ENCODE measurements at places on chromosomes 5 and 9. TPM values are rescaled to one million over a fixed set of nuclear protein-coding genes. Genes with fewer than 3 reads are reported as not detected.

The PCDHGC3 gene
- not detected for total RNA-seq

DNA sequence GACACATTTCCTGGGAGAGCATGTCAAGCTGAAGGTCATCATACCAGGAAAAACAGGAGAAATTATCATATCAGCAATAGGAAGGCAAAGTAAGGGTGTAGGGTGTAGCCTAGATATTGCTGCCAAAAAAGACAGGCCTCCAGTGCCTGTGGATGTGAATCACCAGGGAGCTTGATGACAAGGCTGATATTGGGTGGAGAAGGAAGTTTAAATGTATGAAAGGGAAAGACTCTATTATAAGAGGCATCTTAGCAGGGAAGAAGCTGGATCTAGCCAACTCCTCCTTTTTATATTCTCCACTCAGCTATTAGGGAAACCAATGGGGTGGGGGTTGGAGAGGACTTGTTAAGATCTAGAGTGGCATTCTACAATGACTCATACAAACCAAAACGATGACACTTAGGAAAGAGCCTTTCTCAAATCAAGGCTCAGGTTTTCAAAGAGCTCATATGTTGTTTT is 13.4 kb upstream of the TXNDC8 start:
- no peak overlapping the region for H3K4me3 ChIP-seq
- no peaks in the 10 kb centered on the region for H3K27me3 ChIP-seq
- H3K4me1 ChIP-seq: peaks cover 9% of the 10 kb centered on the region

- H3K4me3 ChIP-seq: no peak overlapping the region
- no peaks in the 10 kb centered on the region for H3K36me3 ChIP-seq
- H3K27me3 ChIP-seq: peaks cover 90% of the 10 kb centered on the region
- DNase-seq: peak; percentile 50
- peaks cover 19% of the 10 kb centered on the region for H3K4me1 ChIP-seq
Measured at GRCh38 chr9:88829276-88829675, 162.0 kb upstream of the S1PR3 start.

GRCh38 chr9:137832191-137832700 is 45.3 kb upstream of the CACNA1B start:
- no peaks in the 10 kb centered on the region for H3K27me3 ChIP-seq
- H3K36me3 ChIP-seq: peaks cover 3% of the 10 kb centered on the region
- no peak overlapping the region for H3K4me3 ChIP-seq
- H3K27ac ChIP-seq: no peak overlapping the region
- DNase-seq: no peak

DNA sequence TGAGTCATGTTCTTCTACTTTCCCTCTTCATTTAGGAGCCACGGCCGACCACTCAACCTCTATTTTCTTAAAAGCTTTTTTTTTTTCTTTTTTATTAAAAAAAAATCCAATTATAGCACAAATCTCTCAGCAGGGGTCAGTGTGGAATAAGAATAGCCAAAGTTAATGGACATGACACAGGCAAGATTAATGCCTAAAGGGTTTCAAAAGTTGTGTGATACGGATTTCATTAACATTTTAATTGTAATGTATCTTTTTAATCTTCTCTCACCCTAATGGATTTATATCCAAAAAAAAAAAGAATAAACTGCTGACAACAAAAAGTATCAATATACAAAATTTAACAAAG is 5.4 kb downstream of the NACC2 start:
- H3K36me3 ChIP-seq: no peaks in the 10 kb centered on the region
- H3K4me1 ChIP-seq: peaks cover 4% of the 10 kb centered on the region
- H3K4me3 ChIP-seq: no peak overlapping the region
- H3K27ac ChIP-seq: no peak overlapping the region
- no peaks in the 10 kb centered on the region for H3K27me3 ChIP-seq

- peaks cover 16% of the 10 kb centered on the region for H3K27me3 ChIP-seq
- DNase-seq: no peak
- no peaks in the 10 kb centered on the region for H3K4me1 ChIP-seq
- no peaks in the 10 kb centered on the region for H3K36me3 ChIP-seq
- no peak overlapping the region for H3K27ac ChIP-seq
Measured at GRCh38 chr9:117405950-117406705, 8.7 kb downstream of the ASTN2 start.

GRCh38 chr5:43193894-43194265 is 1.9 kb downstream of the NIM1K start:
- no peak for DNase-seq
- peaks cover 46% of the 10 kb centered on the region for H3K4me1 ChIP-seq
- H3K27me3 ChIP-seq: peaks cover 19% of the 10 kb centered on the region
- H3K36me3 ChIP-seq: no peaks in the 10 kb centered on the region
- H3K4me3 ChIP-seq: peak overlapping the region; percentile 95

The CACNA1B gene
- total RNA-seq: 0.02 TPM

DNA sequence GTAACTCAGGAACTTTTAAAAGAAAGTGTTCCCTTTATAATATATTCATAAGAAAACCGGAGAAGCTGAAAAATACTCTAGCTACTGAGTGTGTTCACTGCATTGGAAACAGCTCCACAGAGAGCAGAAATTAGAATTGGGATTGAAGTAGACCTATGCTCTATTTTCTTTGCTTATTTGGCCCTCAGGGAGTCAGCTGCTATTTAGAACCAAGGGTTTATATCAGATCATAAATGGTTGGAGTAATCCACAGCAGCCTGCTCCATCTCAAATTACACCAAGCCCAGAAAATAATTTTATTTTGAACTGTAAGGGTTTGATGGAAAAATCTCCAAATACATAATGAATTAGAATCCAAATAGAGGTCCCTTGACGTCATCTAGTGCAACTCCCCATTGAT is 202.6 kb downstream of the ADAMTSL1 start:
- no peaks in the 10 kb centered on the region for H3K27me3 ChIP-seq
- H3K36me3 ChIP-seq: no peaks in the 10 kb centered on the region
- DNase-seq: no peak
- H3K4me3 ChIP-seq: no peak overlapping the region
- no peak overlapping the region for H3K27ac ChIP-seq

DNA sequence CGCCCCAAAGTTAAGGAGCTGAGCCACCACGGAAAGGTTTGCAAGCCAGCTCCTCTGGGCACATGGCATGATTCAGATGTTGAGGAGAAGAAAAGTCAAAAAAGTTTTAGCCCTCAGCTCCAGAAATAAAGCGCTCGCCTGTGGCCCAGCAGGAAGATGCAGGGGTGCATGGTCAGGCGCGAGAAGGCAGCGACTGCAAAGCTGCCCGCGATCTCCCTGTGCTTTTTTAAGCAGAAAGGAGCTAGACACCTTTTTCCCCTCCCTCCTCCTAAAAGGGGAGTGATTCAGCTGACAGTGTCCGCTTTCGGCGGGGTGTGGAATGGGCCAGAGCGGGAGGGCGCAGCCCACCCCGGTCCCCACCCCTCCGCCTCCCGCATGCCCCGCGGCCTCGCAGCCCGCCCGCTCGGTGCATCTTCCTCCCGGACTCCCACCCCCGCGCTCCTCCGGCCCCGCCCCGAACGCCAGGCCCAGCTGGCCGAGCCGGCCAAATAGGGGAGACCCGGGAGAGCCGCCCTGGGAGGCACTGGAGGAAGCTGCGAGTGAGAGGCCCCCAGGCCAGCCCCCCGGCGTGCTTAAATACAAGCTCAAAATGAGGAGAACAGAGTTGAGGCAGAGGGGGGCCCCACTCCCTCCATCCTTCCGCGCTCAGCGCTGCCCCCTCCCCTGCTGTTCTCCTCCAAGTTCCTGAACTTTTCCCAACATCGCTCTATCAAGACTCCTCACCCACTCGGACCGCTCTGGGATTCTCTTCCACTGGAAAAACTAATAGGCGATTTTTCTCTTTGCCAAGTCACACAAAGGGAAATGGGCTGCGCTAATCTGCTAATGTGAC is at the start of gene ADAMTS12:
Gene ADAMTS12, minus strand, starts transcription at position 203 of the 832 bp plus-strand sequence. Its CDS starts 134 bp downstream, at position 69.
- H3K4me3 ChIP-seq: peak within 1 kb of the TSS; percentile 63
- peaks cover 60% of the 10 kb centered on the region for H3K27me3 ChIP-seq
- H3K4me1 ChIP-seq: peaks cover 6% of the 10 kb centered on the region
- DNase-seq: no peak
- H3K36me3 ChIP-seq: no peaks in the 10 kb centered on the region
- H3K27ac ChIP-seq: no peak within 1 kb of the TSS

- DNase-seq: no peak
- no peak overlapping the region for H3K27ac ChIP-seq
- H3K4me3 ChIP-seq: no peak overlapping the region
- H3K27me3 ChIP-seq: no peaks in the 10 kb centered on the region
Measured at GRCh38 chr5:153659039-153659736, 168.7 kb downstream of the GRIA1 start.

The HAVCR1 gene
- 2.6 TPM for total RNA-seq

The PRRX2 gene
- total RNA-seq: 6.1 TPM

DNA sequence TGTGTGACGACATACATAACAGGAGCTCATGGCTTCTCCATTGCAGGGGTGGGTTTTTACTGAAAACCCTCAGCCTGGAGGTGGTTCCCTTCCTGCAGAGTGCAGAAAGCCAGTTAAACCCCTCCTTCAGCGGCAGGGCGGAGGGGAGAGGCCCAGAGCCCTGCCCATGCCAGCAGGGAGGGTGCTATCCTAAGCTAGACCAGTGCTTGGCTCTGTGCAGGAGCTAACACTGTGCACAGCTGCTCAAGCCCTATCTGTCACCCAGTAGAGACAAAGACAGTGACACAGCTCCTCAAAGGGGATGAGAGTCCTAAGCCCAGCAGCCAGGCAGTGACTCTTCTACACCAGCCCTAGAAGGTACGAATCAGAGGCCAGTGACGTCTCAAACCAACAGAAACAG is 70.0 kb upstream of the ZSWIM6 start:
- H3K36me3 ChIP-seq: no peaks in the 10 kb centered on the region
- H3K4me1 ChIP-seq: peaks cover 5% of the 10 kb centered on the region

- peak overlapping the region; percentile 64 for H3K27ac ChIP-seq
- H3K4me3 ChIP-seq: peak overlapping the region; percentile 54
- no peak for DNase-seq
- H3K4me1 ChIP-seq: peaks cover 73% of the 10 kb centered on the region
- peaks cover 4% of the 10 kb centered on the region for H3K36me3 ChIP-seq
Measured at GRCh38 chr5:143220748-143221251, 182.7 kb downstream of the NR3C1 start.

- H3K4me3 ChIP-seq: no peak overlapping the region
- no peaks in the 10 kb centered on the region for H3K27me3 ChIP-seq
- H3K27ac ChIP-seq: no peak overlapping the region
- no peaks in the 10 kb centered on the region for H3K4me1 ChIP-seq
Measured at GRCh38 chr9:69771775-69772418, 12.1 kb upstream of the PTAR1 start.

GRCh38 chr9:122848256-122848943 is 20.0 kb upstream of the PDCL start:
- DNase-seq: no peak
- H3K27ac ChIP-seq: peak overlapping the region; percentile 21
- H3K4me3 ChIP-seq: no peak overlapping the region
- H3K36me3 ChIP-seq: peaks cover 11% of the 10 kb centered on the region

GRCh38 chr5:98292496-98292895 is 481.0 kb upstream of the RGMB start:
- no peaks in the 10 kb centered on the region for H3K4me1 ChIP-seq
- H3K27ac ChIP-seq: no peak overlapping the region
- no peak for DNase-seq
- H3K27me3 ChIP-seq: no peaks in the 10 kb centered on the region
- no peak overlapping the region for H3K4me3 ChIP-seq

DNA sequence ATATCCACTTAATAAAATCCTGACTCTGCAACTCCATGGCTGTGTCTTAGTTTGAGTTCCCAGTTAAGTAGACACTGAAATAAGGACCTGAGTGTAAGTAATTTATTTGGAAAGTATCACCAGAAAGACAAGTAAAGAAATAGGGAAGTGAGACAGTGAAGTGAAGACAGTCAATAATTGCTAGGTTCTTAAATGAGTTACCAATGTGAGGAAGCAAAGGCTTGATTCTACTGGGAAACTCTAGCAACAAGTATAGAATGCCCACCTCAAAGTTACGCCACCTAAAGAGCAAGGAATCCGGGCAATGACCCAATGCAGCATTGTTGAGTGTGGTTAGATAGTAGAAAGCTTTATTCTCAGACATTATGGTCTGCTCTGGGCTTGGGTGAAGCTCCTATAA is 383.9 kb downstream of the TLR4 start:
- no peak for DNase-seq
- H3K36me3 ChIP-seq: no peaks in the 10 kb centered on the region
- H3K27me3 ChIP-seq: no peaks in the 10 kb centered on the region
- H3K27ac ChIP-seq: no peak overlapping the region
- no peak overlapping the region for H3K4me3 ChIP-seq

GRCh38 chr5:180618487-180618828 is 27.2 kb upstream of the SCGB3A1 start:
- no peaks in the 10 kb centered on the region for H3K4me1 ChIP-seq
- H3K27ac ChIP-seq: no peak overlapping the region
- DNase-seq: no peak
- no peaks in the 10 kb centered on the region for H3K27me3 ChIP-seq

- H3K4me3 ChIP-seq: no peak overlapping the region
- H3K36me3 ChIP-seq: no peaks in the 10 kb centered on the region
- no peaks in the 10 kb centered on the region for H3K4me1 ChIP-seq
- no peaks in the 10 kb centered on the region for H3K27me3 ChIP-seq
- no peak overlapping the region for H3K27ac ChIP-seq
- no peak for DNase-seq
Measured at GRCh38 chr5:62977661-62978060, 399.0 kb downstream of the LRRC70 start.
